Left renal pelvis (tissue), 4 donors: ENCODE measurements at places on chromosomes 11 and 22. TPM values are rescaled to one million over a fixed set of nuclear protein-coding genes. Genes with fewer than 3 reads are reported as not detected.

GRCh38 chr11:128302425-128303186, 284.8 kb downstream of the ETS1 start:
- no peak for DNase-seq

DNA sequence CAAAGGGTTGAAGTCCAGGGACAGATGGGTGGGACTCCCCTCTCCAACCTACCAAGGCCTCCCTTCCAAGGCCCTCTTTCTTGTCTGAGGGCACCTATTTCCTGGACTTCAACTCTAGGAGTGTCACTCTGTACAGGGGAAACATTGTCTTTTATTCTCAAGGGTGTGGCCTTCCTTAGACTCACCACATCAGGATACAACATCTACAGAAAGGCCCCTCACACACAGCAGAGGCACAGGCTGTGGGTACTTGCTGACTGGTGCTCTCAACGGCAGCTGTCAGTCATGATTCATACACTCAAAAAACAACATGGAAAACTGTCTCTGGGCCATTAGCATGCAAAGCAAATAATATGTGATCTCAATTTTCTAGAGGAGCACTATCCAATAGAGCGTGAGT, 78.0 kb downstream of the RCN1 start:
- no peak for DNase-seq

Gene PMM1
- polyA plus RNA-seq: 57.3 TPM

DNA sequence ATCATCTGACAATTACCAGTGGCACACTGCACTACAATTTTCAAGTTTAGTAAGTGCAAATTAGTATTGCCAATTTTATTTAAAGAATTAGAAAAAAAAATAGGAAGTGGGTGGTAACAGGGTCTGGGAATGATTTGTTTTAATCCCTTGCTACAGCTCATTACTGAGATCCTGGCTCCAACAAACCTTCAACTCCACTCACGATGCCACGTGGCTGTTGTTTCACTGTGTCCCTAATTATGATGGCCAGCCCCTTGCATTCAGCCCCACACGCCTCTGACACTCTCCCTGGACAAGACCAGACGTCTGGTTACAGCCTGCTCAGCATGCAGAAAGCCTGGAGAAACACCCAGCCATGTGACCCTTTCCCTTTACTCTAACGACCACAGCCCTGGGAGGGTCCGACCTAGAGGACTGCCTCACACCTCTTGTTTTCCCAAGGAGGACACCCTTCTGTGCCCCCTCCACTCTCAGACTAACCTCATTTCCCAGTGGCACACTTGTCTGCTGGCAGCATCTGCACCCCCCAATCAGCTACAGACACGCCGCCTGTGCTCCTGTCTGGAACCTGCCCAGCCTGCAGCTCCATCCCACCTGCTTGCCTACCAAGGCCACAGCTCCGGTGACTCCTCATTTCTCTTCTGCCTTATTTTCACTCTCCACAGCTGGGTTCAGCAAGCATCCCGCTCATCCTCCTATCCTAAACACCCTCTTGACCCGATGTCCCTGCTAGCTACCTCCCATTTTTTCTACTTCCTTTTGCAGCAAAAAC, 18.5 kb upstream of the SLC25A1 start:
- DNase-seq: no peak

GRCh38 chr11:75768112-75768908, at the start of gene DGAT2:
TSS of gene DGAT2 (plus strand) at chr11:75768778. CDS start at chr11:75768992, 214 bp downstream.
- DNase-seq: peak; percentile 39
